ENCODE measurements at places on chromosomes 1 and 21.
A peak's percentile ranks its signal among the peaks of the same experiment; 100 is the strongest.

DNA sequence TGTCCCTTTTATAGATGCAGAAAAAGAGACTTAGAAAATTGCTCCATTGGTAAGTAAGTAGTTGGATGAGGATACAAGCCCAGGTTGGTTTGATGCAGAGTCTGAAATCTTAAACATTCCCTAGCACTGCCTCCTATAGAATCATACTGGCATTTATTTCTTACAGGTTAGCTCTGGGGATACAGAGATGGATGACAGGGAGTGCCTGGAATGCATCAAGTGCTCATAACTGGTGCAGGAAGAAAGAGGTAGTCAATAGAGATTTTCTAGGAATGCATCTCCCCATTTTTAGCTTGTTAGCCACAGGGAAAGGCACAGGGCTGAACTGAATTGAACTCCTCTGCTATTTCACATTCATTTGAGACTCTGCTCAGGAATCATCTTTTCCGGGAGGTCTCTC is 269.0 kb upstream of the USP24 start:
- DNase-seq: peak; percentile 49

- peak; percentile 56 for DNase-seq
Measured at GRCh38 chr1:22105611-22106207, 37.2 kb downstream of the WNT4 start.

GRCh38 chr1:234313171-234313570 is 60.1 kb upstream of the COA6 start:
- DNase-seq: no peak

- no peak for DNase-seq
Measured at GRCh38 chr1:241698177-241698576, 46.1 kb downstream of the WDR64 start.

GRCh38 chr1:236163463-236164153 is 21.3 kb downstream of the GPR137B start:
- DNase-seq: no peak

DNA sequence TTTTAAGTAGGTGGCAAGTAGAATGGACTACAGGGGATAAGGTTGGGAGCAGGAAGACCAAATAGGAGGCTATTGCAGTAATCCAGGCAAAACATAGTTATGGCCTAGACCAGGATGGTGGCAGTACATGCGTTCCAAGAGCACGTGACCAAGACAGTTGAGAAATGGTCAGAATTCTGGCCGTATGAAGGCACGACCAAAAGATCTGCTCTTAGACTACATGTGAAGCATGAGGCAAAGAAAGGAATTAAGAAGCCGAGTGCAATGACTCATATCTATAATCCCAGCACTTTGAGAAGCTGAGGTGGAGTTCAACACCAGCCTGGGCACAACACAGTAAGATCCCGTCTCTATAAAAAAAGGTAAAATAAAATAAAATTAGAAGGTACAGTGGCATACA is 71.3 kb downstream of the LUZP1 start:
- DNase-seq: no peak

DNA sequence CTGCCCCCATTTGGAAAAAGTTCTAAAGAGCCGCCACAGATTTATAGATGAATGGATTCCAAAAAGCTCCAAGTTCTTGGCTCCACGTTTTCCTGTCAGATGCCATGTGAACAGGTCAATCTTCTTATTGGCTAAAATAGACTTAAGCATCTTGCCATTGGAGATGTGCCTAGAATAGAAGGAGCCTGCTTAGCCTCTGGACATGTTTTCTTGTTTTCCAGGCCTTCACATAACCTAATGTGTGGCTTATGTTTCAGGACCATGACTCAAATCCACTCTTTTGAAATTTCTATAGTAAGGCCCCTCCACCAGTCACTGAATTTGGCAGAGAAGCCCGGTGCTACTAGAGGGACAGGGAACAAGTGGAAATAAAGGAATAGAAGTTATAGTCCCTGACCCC is 31.5 kb downstream of the PHC2 start:
- no peak for DNase-seq

DNA sequence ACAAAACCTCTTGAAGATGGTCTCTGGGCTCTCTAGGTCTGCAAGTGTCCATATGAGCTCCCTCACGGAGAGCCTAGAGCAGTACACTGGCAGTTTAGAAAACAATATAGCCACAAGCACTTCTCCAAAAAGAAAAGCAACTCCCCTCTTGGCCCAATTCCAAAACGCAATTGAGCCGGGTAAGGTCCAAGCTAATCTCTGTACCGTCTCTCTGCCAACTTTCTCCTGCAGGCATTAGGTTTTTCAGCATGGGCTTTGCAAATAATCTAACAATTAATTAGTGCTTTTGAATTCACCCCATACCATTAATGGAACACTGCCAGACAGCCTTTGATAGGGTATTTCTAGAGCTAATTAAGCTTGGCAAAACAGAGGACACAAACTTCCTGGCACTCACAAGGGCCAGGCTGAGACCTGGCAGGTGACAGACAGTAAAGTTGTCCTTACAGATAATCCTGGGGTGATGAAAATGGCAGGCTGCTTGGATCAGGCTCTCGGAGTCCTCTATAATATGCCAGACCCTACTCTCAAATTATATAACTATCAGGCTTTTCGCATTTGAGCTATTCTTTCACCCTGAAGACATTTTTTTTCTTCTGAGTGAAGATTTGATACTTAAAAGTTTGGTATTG is 39.8 kb downstream of the TGFBR3 start:
- DNase-seq: peak; percentile 36

- no peak for DNase-seq
Measured at GRCh38 chr1:7288992-7289391, 482.1 kb upstream of the VAMP3 start.

DNA sequence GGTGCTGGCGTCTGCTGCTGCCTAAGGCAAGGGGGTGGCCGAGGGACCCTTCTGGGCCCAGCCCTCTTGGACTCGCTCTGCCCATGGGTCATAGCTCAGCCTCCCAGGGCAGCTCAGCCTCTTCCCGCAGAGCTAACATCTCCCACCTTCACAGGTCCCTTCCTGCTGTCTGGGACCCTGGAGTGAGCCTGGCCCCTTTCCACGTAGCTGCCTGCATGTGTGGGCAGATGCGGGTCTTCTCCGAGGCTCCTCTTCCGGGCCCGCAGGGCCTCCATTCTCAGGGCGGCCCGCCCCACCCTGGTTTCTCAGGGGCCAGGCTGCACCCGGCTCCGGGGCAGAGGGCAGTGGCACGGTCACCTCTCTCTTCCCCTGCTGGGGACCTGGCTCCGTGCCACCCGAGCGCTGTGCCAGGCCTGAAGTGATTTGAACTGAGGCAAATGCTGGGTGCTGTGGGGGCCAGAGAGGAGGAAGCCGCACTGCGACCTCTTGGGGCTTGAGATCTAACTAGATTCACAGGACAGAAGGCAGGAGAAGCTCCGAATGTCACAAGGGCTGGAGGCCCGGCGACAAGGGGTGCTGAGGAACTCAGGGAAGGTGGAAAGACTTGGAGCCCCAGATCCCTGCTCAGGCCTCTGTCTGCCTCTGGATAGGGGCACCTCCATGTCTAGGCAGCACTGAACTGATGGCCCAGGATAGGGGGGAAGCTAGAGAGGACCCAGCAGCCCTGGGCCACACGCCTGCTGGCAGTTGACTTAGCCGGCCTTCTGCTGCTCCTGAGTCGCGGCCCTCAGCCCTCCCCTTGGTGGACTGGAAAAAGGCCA is 40.7 kb downstream of the COQ8A start:
- no peak for DNase-seq

GRCh38 chr21:44332965-44333364 is 6.2 kb downstream of the CFAP410 start:
- DNase-seq: no peak

DNA sequence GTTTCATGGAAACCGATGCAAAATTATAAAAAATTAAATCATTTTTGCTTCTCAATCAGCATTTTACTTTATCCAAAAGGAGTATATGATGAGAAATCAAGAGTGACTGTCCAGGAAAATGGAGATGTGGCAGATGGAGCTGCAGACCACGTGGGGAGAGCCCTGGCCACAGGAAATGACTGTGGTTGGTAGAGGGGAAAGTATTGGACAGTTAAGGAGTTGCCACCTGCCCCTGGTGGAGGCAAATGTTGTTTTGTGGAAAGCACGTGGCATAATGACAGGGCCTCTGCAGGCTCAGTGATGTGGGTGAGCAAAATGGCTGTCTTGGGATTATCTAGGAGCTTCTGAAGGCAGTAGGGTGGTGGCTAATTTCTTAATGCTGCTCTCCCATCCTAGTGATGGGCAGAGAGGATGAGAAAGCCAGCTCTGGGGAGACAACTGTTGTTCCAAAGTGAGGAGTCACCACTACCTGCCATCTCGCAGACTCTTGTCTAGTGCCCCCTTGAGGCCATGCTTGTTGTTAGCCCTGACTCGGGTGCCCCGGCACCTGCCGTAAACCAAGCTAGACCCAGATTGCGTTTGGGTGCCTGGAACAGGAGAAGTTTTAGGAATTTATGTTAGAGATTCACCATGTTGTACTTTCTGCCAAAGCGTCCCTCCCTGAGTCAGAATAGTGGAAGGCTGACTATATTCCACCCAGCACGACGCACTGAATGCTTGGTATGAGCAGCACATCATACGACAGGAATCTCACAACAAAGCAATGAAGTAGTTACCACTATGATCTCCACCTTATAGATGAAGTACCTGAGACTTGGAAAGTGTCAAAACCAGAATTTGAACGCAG is 144.0 kb downstream of the ROR1 start:
- no peak for DNase-seq

DNA sequence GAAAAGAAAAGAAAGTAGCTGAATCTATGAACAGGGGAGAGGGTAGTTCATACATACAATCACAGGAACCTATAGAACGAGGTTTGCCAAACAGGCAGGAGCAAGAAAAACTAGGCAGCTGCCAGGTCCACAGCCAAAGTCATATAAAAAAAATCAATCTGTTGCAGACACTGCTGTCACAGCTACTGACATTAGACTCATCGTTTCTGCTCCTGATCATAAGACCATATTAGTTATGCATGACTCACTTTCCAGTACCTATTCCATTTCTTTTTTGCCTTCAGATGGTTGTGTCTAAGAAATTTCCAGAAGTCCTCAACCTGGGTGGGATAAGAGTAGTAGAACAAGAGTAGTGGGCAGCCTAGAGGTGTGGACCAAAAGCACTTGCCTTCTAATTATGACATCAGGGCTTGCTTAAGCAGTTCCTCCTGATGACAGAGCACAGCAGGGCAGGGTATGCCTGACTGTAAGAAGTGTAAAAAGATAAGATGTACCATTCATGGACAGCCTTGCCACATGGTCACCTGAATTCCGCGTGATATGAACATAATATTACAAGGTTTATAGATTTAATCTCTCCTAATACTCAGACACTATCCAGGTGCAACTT is 323.2 kb upstream of the SGIP1 start:
- no peak for DNase-seq

- DNase-seq: peak; percentile 63
Measured at GRCh38 chr1:52751589-52752483, 25.6 kb downstream of the ZYG11B start.

DNA sequence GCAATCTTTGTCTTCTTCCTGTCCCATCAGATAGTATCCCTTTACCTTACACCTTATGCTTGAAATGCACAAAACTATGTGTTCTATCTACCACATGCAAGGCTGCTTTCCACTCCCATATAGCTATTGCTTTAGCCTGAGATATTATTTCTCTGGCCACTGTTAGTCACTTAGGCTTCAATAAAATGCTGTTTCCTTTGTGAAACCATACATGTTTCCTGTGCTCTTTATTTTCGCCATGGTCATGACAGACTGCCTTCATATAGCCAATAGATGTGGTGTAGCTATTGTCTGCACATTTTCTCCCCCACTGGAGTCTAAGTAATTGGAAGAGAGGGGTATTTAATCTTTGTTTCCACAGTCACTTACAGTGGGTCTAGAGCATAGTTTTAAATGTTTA is 108.4 kb downstream of the GREM2 start:
- DNase-seq: no peak

DNA sequence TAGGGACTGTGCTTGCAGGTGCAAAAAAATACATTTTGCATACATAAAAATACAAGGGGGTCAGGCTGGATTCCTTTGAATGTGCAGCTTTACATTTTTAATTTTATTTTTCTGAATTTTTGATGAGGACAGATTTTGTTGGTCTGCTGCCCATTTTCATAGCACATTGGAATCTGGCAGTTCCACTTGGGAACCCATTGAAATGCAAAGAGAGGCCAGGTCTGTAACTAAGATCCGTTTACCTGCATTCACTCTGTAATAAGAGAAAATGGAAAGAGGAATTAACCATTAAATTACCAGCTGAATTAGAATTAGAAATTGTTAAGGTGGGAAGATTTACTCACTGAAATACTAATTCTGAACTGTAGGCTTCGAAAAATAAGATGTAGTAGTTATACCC is 221.6 kb downstream of the DAB1 start:
- no peak for DNase-seq

GRCh38 chr1:207815466-207815865 is 63.6 kb downstream of the CD46 start:
- no peak for DNase-seq

GRCh38 chr1:187477535-187477934 is 648.8 kb downstream of the PLA2G4A start:
- no peak for DNase-seq

DNA sequence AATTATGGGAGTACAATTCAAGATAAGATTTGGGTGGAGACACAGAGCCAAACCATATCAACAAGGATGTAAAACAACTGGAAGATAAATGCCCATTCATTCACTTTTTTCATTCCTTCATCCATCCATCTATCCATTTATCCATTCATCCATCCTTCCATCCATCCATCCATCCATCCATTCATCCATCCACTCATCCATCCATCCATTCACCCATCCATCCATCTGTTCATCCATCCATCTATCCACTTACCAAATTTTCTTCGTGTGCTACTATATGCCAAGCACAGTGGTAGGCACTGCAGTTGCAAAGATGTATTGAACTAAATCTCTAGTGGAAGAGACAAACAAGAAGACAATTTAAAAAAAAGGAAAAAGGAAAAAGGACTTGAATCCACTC is 14.3 kb upstream of the SIPA1L2 start:
- no peak for DNase-seq

GRCh38 chr1:168422203-168422847 is 121.5 kb downstream of the XCL2 start:
- no peak for DNase-seq

- DNase-seq: peak; percentile 77
Measured at GRCh38 chr1:159900086-159900680, at the start of gene CFAP45. Gene CFAP45 (minus strand): TSS chr1:159900165. CDS start chr1:159900098, 67 bp downstream.

DNA sequence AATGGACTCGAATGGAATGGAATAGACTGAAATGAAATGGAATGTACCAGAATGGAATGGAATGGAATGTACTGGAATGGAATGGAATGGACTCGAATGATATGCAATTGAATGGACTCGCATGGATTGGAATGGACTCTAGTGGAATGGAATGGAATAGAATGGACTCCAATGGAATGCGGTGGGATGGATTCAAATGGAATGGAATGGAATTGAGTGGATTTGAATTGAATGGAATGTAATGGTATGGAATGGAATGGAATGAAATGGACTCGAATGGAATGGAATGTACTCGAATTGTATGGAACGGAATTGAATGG is 99.6 kb upstream of the FBXO28 start:
- DNase-seq: no peak

GRCh38 chr1:89688607-89689006 is 55.7 kb downstream of the LRRC8C start:
- DNase-seq: no peak

GRCh38 chr1:6348511-6349191 is 44.9 kb downstream of the ACOT7 start:
- DNase-seq: peak; percentile 15

- DNase-seq: no peak
Measured at GRCh38 chr1:167654975-167655575, 25.0 kb downstream of the RCSD1 start.

Data from fibroblast of lung (primary cell).